H1 (cell line): ENCODE measurements at places on chromosomes 1 and 21. TPM values are rescaled to one million over a fixed set of nuclear protein-coding genes. Genes with fewer than 3 reads are reported as not detected.

DNA sequence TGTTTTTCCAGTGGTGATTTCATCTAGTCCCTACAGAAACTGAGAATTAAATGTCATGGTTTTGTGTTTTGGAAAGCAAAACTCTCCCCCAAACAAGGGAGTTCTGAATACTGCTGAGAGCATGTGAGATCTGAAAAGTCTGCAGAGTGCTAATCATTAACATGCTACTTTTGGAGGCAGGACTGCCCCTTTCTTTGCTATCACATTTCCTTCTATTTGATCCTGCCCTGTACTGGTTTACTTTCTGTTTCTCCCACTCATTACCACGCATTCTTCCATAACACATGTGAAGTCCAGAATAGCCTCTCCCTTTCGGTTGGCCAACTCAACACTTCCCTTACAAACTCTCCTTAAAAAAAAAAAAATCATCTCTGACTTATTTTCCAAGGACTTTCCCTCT, 63.6 kb downstream of the GADD45A start:
- DNase-seq = no peak

DNA sequence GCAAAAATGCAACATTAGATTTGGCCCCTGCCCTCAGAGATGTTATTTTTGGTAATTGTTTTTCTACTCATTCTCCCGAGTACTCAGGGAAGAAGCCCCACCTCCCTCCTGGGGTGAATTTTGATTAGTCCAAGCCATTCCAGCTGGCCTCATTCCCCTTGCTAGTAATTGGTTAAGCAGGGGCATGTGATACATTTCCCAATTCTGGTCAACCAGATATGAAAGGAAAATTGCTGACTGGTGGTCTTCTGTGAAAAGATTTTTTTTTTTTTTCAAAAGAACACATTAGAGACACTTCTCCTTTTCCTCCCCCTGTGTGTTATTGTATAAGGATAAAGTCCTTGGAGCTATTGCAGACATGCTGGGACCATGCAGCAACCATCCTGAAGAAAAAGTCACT, 71.1 kb upstream of the AKT3 start:
- no peak for DNase-seq

- no peak for DNase-seq
These were observed 297.6 kb downstream of the DISC1 start for GRCh38 chr1:231924180-231924579.

DNA sequence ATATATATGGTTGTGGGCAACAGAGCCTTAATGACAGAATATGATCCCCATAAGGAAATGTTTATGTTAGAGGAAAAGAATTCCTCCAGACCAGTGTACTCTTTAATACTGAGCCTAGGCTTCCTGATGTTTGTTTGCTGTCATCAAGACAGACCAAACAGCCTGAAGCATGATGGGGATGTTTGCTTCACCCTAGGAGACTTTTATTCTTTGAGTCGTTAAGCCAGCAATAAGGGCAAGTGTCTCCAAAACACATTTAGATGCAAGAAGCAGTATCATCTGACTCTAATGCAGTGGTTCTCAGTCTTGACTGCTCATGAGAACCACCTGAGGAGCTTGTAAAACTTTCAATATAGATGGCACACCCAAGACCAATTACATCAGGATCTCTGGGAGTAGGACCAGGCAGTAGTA, 33.1 kb downstream of the UBE2U start:
- DNase-seq = no peak

DNA sequence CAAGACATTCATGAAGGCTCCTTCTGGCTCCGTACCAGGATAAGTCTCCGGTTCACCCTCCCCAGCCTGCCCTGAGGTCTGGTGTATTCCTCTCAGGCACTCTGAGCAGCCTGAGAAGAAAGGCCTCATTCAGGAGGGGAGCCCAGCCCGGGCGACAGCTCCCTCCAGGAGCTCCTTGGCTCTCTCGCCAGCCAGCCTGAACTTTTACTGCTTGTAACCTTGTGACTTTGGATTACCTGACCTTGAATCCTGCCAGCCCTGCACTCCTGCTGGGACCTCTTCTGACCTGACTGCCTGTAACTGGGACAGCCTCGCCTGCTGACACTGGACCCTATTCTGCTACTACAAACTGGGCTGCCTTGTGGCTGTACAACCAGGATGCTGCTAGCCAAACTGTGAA, 65.8 kb downstream of the CD34 start:
- no peak for DNase-seq

DNA sequence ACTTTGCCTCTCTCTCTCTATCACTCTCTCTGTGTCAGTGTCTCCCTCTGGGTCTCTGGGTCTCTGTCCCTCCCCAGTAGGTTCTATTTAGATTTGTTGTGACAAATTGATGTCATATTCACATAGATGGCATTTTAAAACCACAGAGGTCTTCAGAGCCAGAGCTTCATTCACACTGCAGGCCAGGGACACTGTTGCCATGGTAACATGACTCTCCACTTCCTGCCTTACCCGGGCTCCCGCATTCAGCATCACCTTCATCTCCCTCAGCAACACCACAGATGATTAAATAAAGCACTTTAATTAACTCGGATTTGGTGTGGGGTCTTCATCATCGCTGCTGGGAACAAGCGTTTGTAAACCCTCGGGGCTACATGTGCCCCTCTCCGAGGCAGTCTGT, 132.6 kb downstream of the ETS2 start:
- DNase-seq = no peak

GRCh38 chr1:54219688-54220003, 19.7 kb downstream of the MRPL37 start:
- no peak for DNase-seq

DNA sequence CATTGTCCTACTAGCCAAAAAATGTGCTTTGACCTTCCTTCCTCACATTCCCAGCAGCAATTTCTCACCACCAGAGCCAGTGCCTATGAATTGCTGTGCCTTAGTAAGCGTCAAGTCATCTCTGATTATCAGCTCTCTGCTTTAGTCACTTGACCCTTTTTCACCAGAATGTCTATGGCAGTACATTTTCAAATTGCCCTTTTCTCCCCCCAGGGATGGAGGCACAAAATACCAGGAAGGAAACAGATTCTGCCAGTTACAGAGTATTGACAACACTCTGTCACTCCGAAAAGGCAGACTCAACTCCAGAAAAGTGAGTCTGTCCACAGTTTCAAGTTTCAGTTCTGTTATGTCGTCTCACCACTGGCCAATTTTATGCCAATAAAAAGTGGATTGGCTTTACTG, 167.4 kb downstream of the TNFSF18 start:
- no peak for DNase-seq

DNA sequence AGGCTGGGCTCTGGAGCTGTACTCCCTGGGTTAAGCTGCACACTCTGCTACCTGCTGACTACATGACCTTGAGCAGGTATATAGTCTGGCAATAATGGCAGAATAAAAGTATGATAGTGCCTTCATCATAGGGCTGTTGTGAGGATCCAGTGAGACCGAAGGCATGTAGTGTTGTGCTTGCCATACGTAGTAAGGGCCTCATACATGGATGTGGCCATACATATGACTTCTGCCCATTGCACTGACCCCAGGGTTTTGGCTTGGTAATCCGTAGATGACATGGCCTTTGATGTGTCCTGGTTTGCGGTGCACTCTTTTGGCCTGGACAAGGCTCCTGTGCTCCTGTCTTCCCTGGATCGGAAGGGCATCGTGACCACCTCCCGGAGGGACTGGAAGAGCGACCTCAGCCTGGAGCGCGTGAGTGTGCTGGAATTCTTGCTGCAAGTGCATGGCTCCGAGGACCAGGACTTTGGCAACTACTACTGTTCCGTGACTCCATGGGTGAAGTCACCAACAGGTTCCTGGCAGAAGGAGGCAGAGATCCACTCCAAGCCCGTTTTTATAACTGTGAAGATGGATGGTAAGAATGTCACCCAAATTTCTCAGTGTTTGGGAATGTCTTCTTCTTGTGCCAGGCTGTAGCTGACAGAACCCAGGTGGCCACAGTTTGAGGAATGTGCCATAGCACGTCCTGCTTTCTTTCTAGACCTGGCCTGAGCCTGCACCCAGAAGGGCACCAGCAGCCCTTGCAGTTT, 17.0 kb upstream of the CD101 start:
- no peak for DNase-seq

Gene SPATA46
- total RNA-seq = not detected in 2 replicates

Gene OR2L5
- not detected in 2 replicates for total RNA-seq

GRCh38 chr1:161914595-161914994, 109.1 kb downstream of the OLFML2B start:
- DNase-seq = no peak

Gene OR14K1
- not detected in 2 replicates for total RNA-seq

- no peak for DNase-seq
These were observed 33.6 kb upstream of the RGS16 start for GRCh38 chr1:182637769-182638168.

DNA sequence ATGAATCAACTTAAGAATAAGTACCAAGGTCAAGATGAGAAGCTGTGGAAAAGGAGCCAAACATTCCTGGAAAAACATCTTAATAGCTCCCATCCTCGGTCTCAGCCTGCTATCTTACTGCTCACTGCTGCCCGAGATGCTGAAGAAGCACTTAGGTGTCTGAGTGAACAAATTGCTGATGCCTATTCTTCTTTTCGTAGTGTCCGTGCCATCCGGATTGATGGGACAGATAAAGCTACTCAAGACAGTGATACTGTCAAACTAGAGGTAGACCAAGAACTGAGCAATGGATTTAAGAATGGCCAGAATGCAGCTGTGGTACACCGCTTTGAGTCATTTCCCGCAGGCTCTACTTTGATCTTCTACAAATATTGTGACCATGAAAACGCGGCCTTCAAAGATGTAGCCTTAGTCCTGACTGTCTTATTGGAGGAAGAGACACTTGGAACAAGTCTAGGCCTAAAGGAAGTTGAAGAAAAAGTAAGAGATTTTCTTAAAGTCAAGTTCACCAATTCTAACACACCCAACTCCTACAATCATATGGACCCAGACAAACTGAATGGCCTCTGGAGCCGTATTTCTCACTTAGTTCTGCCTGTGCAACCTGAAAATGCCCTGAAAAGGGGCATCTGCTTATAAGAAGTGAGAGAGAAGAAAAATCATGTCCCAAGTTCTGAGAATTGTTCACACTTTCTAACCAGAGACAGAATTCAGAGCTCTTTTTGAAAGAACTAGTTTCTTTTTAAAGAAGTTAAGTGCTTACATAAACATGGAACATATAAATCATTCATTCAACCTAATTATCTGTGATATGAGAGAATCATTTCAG, 35.7 kb downstream of the TOR1AIP1 start:
- DNase-seq = no peak

DNA sequence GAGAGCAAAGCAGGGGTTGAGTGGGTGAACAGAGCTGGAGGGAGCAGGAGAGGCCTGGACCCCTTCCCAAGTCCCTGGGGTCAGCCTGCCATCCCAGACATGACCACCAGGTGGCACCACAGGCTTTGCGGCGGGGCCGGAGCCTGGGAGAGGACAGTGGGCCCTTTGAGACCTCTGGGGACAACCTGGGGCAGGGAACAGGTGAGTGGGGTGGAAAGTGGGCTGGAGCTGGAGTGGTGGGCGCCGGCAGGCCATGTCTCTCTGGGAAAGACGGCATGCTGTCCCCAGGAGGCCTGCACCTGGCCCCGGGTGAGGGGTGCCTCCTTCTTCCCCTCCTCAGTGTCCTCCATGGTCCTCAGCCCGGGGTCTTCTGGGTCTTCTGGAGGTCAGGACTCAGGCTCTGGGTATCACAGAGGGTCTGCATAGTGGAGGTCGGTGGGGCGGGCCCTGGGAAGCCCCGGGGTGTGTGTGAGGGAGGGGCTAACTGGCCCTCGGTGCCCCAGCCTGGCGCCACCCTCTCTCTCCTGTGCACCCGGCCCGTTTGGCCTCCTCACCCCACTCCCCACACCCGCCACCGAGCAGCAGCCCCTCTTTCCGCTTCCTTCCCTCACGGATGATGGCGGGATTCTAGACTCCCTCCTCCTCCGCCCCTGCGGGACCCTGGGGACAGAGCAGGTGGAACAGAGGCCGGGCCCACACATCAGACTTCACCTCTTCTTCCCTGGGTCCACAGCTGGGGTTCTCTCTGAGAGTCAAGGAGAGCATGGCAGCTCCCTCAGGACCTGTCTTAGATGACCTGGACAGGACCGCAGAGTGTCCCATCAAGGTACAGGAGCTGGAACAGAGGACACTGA, 28.5 kb upstream of the PKP1 start:
- peak; percentile 34 for DNase-seq

DNA sequence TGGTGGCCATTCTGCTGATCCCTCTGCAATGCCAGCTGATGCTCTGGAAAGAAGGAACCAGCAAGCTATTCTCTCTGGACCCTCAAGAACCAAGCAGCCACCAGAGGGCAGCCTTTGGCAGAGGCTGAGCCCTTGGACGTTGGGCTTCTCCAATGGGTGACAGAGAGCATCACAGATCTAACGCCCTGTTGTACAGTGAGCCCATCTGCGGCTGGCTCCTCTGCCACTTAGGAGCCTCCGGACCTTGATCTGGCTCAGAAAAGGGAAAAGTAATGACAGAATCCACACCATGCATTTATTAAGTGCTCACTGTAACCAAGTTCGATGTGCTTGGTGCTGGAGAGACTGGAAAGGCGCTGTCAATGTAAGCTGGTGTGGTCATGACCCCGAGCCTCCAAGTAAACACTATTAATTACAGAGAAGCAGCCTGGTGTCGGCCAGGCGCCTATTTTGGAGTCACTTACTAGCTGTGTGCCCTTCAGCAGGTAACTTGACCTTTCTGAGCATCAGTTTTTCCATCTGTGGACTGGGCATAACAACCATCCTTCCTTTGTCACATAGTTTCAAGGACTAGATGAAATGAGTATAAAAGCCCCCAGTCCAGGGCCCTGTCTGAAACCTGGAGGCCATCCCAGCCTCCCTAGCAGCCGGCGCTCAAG, 34.9 kb downstream of the ECE1 start:
- DNase-seq = peak; percentile 95

GRCh38 chr1:228882771-228883450, 147.6 kb downstream of the RHOU start:
- no peak for DNase-seq

Gene TSPEAR
- 0.58 and 1.1 TPM in 2 replicates for total RNA-seq

GRCh38 chr1:228827019-228827418, 91.7 kb downstream of the RHOU start:
- no peak for DNase-seq

- no peak for DNase-seq
These were observed 7.6 kb downstream of the ENO1 start for GRCh38 chr1:8870616-8871538.

DNA sequence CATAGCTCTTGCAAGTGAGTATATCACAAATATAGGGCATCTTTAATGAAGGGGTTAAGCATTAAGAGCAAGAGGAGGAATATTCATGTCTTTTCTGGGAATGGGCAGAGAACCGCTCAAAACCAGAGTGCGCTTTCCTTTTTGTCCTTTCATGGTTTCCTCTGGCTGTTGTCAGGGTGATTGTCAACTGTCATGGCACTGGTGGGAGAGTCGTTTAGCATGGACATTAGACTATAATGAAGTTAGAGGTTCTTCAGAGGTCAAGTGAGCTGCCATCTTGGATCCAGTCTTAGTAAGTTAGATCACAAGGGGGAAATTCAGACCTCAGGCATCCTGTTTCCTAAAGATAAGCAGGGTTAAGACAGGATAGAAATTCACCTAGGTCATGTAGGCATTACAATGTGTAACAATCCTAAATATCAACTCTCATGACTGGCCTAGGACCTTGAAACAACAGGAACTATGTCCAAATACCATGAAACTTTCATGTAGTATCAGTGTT, 12.1 kb upstream of the COA6 start:
- no peak for DNase-seq

Gene AKNAD1
- total RNA-seq = not detected in 2 replicates
